ENCODE measurements at places on chromosomes 4 and X.
A peak's percentile ranks its signal among the peaks of the same experiment; 100 is the strongest.

DNA sequence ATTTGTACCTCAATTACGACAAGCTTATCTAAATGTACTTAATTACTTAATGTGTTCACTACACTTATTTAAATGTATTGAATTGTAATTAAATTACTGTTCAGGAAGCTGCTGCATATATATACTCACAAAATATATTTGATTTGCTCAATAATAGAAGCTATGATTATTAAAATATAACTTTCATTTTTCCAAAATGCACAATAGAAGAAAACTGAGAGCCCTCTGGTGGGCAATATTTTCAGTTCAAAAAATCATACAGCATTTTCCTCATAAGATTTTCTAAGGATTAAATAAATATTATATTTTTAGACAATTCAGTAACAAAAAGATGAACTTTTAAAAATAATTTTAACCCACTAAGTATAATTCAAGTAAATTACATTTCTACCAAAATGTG, 217.3 kb downstream of the DKK2 start:
- DNase-seq = no peak

DNA sequence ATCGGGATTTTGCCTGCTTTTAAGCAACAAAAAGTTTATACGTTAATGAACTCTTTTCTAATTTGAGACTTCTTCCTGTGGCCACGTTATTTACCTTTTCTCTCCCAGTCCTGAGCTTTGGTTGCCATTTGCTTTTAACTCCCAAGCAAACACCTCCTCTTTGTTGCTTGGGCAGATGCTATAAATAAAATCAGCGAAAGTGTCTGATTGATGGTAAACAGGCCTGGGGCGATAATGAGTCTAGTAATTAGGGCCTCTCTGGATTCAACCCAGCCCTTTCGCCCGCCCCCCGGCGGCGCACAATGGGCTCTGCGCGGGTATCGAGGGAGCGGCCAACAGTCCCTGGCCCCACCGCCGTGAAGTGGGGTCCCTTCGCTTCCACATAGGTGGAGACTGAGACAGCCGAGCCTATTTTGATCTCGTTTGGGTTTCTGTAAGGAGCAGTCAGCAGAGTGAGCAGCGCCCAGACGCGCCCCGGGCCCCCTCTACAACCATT, 790 bp downstream of the CLGN start:
- no peak for DNase-seq

GRCh38 chrX:154307202-154307601, 11.6 kb downstream of the TKTL1 start:
- DNase-seq = no peak

- DNase-seq = no peak
Measured at GRCh38 chr4:7947927-7948326, 8.3 kb upstream of the AFAP1 start.

DNA sequence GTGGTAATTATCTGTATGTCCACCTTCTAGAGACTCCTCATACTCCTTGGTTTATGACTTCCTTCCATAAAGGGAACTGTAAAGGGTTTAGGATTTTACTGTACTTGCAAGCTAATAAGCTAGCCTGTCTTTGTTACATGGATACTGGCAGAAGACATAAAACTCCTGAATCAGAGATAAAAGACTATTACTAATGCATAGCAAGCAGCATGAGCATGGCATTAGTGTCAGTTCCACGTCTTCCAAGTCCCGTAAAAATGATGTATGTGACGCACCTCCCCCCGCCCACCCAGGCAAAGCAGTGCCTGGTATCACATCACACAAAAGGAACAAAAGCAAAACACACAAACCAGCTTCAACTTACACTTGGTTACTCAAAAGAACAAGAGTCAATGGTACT, 71.0 kb downstream of the SLC10A6 start:
- DNase-seq = no peak

GRCh38 chrX:154598656-154599055, 13.7 kb downstream of the CTAG1A start:
- no peak for DNase-seq

DNA sequence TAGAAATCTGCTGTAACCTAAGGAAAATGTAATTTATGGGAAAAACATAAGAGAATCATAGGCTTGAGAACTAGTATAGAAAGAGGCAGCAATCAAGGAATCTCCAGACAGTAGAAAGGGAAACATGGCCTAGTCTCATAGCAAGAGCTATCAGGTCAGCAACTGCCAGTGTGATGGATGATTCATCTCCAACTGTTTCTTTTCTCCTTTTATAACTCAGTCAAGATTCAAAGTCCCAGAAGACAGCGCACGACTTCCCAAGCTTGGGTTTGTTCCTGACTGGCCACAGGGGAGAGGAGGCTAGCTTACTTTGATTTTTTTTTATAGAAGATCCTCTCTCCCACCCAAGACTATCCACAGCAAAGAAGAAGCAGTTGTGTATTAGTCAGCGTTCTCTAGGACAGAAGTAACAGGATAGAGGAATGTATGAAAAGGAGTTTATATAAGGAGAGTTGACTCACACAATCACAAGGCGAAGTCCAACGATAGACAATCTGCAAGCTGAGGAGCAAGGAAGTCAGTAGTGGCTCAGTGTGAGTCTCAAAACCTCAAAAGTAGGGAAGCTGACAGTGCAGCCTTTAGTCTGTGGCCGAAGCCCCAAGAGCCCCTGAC, 181.5 kb downstream of the GC start:
- no peak for DNase-seq

GRCh38 chr4:137531986-137532868, at the start of gene PCDH18:
TSS of gene PCDH18 (minus strand) at chr4:137532494. CDS start at chr4:137532088, 406 bp downstream.
- DNase-seq = peak; percentile 97

DNA sequence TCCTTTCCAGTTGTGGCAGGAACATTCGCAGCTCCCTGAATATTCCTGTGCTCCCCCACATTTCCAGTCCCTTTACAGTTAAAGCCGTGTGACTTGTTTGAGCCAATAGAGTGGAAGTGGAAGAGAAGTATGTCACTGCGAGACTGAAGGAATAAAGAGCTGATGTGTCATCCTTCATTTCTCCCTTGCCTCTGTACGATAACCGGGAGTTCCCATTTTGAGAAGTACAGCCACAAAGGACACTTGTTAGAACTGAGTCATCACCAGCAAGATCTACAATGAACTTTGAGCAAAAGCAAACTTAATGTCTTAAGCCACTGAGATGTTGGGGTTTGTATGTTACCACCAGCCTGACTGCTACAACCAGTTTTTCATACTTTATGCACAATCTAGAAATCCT, 92.3 kb downstream of the SPRY1 start:
- no peak for DNase-seq

DNA sequence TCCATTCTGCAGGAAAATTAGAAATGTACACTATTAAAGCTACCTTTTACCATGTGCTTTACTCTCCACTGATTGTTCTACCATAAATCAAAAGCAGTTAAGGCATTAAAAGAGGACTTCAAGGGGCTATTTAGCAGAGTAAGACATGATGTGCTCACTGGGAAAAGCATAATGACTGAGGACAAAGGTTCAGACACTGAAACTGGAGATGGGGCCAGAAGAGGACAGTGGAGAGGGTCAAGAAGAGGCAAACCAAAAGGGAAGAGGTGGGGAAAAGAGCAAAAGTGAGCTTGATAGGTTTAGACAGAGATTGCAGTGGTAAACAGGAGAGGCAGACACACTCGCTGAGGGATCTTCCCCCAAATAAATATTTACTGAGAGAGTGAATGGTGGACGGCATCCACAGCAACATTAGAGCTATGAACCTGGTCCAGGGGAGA, 23.8 kb downstream of the SH3RF1 start:
- no peak for DNase-seq

DNA sequence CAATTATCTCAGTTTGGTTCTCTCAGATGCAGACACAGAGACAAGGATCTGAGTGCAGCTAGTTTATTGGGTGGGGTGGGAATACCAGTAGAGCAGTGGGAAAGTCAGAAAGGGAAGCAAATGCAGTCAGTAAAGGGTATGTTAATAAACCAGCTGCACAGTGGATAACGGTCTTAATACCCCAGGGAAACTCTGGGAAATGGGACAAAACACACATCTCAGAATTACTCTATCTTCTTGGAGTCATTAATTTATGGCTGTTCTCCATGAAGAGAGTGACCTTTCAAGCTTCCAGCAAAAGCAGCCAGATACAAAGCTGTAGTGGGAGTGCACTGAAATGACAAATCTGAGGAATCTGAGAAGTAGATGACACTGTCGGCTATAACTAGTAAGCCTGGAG, 73.3 kb upstream of the NALF2 start:
- no peak for DNase-seq

DNA sequence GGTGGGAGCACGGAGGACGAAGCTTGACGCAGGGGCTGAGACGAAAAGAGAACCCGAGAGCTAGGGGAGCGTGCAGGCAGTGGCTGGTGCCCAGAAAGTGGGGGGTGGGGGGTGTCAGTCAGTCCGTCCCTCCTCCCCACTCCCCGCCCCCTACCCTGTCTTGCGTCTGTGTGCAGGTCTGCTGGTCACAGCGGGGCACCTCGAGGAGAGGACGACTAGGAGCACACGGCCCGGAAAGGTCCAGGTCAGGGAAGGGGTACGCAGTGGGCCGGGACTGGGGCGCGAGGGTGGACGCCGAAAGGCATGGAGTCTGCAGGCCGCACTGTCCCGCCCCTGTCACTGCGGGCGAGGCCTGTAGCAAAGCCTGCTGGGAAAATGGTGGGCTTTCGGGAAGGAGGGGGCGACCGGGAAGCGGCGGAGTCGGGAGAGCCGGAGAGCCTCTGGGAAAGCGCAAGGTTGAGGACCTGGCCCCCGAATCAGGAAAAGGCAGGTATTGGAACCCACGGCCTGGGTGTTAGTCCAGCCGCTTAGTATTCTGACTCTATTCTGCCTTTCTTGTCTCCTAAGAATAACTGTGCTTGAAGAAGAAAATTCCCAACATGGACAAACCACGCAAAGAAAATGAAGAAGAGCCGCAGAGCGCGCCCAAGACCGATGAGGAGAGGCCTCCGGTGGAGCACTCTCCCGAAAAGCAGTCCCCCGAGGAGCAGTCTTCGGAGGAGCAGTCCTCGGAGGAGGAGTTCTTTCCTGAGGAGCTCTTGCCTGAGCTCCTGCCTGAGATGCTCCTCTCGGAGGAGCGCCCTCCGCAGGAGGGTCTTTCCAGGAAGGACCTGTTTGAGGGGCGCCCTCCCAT, 769 bp downstream of the TCEAL1 start:
- peak; percentile 83 for DNase-seq

DNA sequence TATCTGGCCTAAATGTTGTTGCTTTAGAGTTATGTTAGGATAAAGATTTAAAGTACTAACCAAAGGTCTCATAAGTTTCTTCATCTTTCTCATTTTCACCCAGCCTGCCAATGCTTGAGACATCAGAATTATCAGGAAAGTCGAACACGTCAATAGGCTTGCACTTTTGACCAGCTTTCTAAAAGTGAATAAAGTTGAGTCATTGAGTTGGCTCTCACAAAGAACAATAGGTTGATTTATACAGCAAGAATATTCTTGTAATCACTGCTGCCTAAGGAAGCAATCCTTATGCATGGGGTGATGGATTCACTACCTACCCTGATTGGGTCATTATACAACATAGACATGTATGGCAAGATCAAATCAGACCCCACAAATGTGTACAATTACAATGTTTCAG, 5.0 kb downstream of the CENPU start:
- DNase-seq = no peak

- no peak for DNase-seq
Measured at GRCh38 chr4:139761461-139761860, 95.8 kb downstream of the MGST2 start.

DNA sequence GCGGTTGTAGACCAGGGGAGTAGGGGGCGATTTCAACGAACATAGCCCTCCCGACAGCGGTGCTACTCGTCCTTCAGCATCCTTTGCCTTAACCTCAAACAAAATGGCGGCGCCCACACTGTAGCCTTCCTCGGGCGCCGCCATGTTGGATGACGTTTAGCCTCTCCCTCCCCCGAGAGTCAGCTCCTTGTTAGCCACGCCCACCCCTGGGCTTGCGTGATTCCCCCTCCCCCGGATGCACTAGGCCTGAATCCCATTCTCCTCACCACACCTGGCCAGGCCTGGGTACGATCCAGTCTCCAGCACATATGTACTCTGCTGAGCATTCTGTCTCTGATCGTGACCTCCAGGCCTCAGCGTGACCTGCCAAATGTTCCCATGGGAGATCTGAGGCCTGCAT, 49.0 kb upstream of the ZNF157 start:
- DNase-seq = peak; percentile 88

DNA sequence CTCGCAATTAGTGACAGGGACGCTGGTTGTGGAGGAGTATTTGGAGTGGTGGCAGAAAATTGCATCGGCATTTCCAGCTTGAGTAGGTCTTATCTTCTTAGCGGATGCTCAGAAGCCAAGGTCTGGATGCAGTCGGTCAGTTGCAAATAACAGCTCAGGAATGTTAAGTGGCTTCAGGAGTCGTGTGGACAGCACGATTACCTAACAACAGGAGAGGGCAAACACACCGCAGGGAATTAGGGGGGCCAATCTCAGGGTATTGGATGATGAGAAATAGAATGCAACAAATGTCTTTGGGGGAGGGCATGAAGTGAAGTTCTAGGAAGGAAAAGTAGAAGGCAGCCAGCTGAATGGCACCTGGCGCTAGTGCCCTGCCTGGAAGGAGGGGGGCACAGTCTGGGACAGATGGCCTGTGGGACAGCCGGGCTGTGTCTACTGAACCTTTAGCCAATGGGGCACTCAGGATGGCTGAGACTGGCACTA, 11.8 kb downstream of the RASL11B start:
- DNase-seq = no peak

GRCh38 chr4:133982533-133983224, 218.9 kb downstream of the PABPC4L start:
- DNase-seq = no peak

DNA sequence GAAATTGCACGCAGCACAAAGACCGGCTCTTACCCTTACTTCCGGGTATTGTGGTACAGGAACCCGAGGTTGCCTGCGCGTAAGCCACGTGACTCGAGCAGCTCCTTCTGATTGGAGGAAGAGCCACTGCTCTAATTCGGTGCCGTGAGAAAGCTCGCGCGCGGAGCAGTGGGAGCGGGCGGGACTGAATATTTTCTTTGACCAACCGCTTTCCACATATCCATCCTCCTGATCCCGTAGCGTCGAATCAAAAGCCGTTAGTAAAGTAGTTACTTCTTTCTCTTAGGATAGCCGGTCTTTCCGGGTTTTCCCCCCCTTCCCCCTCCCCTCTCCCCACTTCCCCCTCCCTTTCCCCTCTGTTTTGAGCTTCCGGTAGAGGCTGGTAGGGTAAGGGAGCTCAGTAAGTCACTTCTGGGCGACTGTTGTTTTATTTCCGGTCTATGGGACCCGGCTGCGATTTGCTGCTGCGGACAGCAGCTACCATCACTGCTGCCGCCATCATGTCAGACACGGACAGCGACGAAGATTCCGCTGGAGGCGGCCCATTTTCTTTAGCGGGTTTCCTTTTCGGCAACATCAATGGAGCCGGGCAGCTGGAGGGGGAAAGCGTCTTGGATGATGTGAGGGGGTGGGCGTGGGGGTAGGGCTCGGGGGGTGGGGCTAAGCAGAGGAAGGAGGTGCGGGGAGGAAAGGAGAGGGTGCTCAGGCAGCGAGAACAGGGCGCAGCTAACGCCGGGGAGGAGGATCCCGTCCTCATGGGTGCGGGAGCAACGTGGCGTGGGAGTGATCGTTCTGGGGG, at the start of gene TAF1:
TAF1 (plus strand) TSS at position 483 of the 799 bp plus-strand sequence; CDS start at position 501, 18 bp downstream.
- peak; percentile 98 for DNase-seq

- no peak for DNase-seq
Measured at GRCh38 chr4:8599657-8600056, 7.1 kb downstream of the CPZ start.

GRCh38 chrX:111361751-111362150, 50.2 kb downstream of the DCX start:
- no peak for DNase-seq

- DNase-seq = peak; percentile 68
Measured at GRCh38 chr4:6910340-6910959, 824 bp downstream of the TBC1D14 start.

All from sigmoid colon (tissue), 7 donors.